ENCODE measurements at places on chromosomes 13 and 19.

- DNase-seq = no peak
Measured at GRCh38 chr19:18156268-18156667, 3.3 kb downstream of the PIK3R2 start.

GRCh38 chr13:31477961-31478360, 261.4 kb upstream of the RXFP2 start:
- peak; percentile 95 for DNase-seq

GRCh38 chr13:66180836-66181235, 1049.3 kb downstream of the PCDH9 start:
- DNase-seq = no peak

- DNase-seq = no peak
Measured at GRCh38 chr13:51811046-51811445, 7.1 kb upstream of the DHRS12 start.

- no peak for DNase-seq
Measured at GRCh38 chr19:41869374-41869955, 7.6 kb upstream of the CD79A start.

DNA sequence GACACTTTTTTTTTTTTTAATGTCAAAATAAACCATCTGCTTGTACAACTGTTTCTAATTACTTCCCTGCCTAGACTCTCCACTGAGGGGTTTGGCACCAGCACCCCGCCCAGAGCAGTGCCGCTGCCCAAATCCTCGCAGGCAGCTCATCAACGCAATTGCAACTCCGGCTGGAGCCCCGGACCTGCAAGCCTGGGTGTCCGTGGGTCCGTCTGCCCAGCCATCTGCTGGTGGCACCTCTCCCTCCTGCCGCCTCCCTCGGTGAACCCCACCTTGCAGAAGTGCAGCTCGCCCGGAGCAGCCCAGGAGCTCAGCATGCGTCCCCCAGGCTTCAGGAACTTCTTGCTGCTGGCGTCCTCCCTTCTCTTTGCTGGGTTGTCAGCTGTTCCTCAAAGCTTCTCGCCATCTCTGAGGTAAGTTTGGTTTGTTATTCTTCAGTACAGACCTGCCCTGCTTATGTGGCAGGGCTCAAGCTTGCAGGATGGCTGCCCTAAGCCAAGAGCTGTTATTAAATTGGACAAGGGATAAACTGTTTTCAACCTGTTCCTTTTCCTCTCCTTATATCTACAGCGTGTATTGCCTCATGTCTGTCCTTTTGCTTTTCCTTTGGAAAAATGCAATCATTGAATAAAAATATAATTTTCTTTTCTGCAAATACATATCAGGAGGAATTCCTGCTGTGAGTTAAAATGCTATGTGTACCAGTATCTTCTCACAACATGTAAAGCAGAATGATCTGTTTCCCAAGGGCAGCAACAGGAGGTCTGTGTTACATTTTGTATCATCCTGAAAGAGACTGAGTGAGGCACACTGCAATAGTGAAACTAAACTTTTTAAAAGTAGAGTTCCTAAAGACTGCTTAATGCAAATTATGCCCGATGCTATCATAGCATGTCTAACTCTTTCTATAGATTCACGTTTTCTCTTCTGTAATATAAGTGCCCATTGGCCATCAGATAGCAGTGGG, at the start of gene ITGBL1:
Gene ITGBL1 (plus strand): TSS at position 157 of the 967 bp plus-strand sequence. CDS start 159 bp downstream, at position 316.
- DNase-seq = peak; percentile 46

DNA sequence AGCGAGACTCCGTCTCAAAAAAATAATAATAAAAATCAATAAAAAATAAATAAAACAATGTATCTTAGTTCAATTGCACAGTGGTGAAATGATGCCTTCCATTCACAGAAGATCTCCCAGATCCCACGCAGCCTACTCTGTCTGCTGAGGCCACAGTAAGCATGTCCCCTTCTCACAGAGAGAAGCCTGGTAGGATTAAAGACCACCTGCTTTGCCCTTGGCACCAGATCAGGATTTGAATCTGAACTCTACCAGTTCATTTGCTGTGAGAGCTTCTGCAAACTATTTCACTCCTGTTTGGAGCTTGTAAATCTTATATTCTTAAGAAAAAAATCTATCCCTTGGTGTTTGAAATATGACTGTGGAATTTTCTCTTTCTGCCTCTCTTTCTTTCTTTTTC, 2.2 kb upstream of the SLC7A1 start:
- DNase-seq = no peak

DNA sequence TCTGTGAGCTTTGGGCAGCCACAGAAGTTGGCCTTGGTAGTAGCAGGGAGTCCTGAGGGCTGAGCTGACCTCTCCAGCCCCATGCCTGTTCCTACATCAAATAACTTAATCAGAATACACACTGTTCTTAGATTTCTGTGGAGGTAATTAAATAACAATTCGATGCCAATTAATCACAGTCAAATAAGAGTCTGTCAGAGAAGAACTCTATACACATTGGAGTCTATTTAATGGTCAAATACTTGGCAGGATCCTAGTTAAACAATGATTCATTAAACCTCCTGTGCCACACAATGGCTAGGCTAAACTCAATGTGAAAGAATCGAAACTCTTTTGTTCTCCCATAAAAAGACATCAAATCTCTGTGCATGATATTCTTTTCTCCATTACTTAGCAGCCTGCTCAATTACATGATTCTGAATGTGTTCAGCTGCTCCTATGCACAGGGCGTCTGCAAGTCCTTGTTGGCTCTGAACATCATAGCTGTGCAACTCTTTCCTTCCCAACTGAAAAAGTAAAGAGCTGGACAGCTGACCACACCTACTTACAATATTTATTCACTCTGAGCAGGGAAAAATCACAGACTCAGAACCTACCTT, 173.1 kb downstream of the ABCC4 start:
- no peak for DNase-seq

GRCh38 chr13:58852076-58852475, 1220.5 kb downstream of the PCDH17 start:
- peak; percentile 17 for DNase-seq

GRCh38 chr13:31022928-31023530, 90.6 kb downstream of the TEX26 start:
- DNase-seq = peak; percentile 44

DNA sequence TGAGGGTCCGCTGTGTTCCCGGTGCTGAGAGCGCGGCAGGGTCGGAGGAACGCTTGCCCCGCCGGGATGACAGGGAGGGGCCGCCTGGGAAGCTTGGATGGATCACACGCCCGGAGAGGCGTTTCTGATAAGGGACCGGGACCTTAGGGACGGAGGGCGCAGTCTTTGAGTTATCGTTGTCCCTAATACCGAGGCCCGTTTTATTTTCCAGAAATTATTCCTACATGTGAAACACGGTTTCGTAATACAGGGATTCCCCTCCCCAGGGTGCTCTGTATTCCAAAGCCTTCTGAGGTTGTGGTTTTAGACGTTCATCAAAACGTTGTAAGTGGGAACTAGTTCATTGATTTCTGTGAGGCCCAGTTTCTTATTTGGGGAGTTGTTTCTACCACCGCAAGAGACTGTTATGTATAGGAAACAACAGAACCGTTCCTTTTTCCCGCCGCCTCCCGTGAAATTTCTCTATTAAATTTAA, 752 bp downstream of the PDCD5 start:
- peak; percentile 37 for DNase-seq

GRCh38 chr13:52070929-52071523, 46.5 kb downstream of the UTP14C start:
- peak; percentile 19 for DNase-seq

DNA sequence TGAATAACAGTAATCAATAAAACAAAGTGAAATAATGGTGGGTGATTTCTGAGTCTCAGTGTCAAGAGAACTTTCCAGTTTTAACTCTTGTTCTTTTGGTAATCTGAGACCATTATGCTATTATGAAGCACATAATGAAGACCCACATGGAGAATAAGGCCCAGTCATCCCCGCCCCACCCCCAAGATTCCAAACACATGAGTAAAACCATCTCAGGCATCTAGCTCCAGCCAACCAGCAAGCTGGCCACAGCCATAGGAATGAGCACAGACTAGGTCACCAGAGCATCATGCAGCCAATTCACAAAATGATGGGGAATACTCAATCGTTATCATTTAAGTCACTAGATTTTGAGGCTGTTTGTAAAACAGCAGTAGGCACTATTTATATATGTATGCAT, 1769.0 kb upstream of the PCDH20 start:
- peak; percentile 95 for DNase-seq

- DNase-seq = peak; percentile 59
Measured at GRCh38 chr13:99307247-99307646, at the start of gene GPR183. GPR183 (minus strand) TSS chr13:99307399; CDS start chr13:99296145, 11,254 bp downstream.

- no peak for DNase-seq
Measured at GRCh38 chr13:92613921-92614320, 612.7 kb upstream of the GPC6 start.

DNA sequence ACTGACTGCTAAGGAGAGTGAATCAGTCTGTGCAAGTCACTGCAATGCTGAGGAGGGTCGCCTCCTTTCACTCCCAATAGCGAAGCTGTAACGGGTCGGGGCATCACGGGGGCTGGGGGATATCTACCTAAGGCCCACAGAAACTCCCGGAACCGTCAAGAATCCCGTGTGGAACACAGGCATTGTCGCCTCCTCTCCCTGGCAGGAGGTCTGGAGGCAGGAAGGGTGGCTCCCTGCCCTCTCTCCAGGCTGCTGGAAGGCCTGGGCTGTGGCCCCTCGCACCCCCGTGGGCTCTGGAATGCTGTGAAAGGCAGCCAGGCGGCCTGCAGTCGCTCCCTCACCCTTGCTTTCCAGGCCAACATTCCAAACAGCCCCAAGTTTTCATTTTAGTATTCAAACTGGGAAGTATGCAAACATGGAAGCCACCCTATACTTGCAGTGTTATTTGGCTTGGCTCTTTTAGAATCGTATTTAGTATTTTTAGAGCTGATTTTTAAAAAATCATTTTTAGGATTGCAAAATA, 109.4 kb downstream of the CRYL1 start:
- no peak for DNase-seq

DNA sequence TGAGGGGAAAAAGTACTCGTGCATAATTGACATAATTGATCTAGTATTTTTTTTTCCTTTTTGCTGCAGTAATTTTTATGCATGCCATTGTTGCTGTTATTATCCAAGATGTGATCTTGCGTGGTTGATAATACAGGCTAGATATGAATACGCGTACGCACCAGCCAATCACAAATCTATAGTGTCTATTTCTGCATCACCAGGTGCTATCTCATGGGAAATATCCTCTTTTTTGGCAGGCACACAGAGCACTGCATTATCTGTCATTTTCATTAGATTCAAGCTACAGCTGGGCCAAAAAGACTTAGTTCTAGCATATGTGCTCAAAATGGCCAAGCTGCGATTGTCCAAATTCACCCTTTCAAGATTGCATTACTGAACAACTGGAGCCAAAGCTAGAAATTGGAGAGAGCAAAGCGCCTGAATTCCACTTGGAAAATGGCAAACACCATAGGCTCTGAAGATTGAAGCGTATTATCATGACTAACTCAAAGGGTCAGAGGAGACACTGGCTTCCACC, 181.1 kb downstream of the TSHZ3 start:
- DNase-seq = no peak

DNA sequence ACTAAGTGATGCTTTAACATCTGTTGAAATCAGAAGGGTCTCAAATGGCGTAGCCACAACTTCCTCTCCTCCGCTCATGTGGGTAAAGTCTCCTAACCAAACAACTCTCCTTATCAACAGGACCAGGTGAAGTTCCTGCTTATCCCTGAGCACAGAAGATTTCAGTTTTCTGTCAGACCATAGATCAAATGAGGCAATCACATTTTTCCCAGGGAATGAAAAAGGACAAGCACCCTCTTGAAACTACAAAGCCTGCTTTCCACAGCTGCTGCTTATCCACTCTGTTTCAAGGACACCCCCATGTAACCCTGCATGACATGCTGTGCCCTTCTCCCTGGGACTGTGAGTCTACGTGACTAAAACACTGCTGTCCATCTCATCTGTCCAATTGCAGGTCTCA, 788.3 kb upstream of the SLITRK5 start:
- DNase-seq = no peak

GRCh38 chr13:73367886-73368285, 309.1 kb downstream of the KLF5 start:
- no peak for DNase-seq

GRCh38 chr13:48652851-48653471, 768 bp upstream of the CYSLTR2 start:
- DNase-seq = no peak

GRCh38 chr19:28606269-28607032, 606.5 kb downstream of the UQCRFS1 start:
- no peak for DNase-seq

DNA sequence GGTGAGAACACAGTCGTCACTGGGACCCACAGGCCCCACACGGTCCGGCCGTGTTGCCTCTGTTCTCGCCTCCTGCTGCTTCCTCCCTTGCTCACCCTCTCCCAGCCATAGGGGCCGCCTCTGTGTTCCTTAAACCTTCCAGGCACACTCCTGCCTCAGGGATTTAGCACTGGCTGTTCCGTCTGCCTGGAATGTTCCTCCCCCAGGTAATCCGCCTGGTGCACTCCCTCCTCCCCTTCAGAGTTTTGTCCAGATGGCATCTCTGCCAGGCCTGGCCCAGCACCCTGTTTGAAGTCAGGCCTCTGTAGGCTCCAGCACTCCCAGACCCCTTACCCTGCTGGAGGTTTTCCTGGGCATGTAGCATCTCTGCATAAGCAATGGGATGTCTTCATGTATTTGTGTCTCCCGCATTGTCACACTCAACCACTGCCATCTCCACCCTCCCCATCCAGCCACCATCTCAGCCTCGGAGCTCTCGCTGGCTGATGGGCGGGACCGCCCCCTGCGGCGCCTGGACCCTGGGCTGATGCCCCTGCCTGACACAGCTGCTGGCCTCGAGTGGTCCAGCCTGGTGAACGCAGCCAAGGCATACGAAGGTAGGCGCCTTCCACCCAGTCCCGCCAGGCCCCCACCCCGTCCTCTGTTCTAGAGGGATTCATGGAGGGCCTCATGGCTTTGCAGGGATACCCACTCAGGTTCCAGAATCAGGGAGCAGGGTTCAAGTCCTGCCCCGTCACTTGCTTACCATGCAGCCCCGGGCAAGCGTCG, 25.9 kb downstream of the DPF1 start:
- no peak for DNase-seq

- DNase-seq = no peak
Measured at GRCh38 chr19:18781885-18782527, 9.1 kb downstream of the COMP start.

DNA sequence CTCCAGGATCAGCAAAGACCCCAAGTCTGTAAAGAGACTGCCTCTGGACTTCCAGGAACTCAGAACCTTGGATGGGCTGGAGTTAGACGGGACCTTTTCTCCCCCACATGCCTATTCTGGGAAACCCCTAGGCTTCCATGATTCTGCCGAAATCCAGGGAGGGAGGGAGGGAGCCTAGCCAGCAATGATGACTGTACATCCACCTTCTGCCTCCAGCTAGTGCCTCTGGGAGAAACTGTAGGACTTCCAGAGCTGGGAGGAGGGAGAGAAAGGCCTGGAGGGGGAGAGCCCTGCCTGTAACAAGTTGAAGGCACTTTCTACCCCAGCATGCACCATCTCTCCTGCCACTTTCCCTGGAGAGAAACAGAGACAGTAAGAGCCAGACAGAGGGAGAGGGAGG, 6.0 kb upstream of the HAS1 start:
- peak; percentile 54 for DNase-seq

GRCh38 chr13:64540976-64541375, 2689.2 kb downstream of the PCDH9 start:
- DNase-seq = no peak

- peak; percentile 77 for DNase-seq
Measured at GRCh38 chr19:12778017-12778904, 2.9 kb upstream of the HOOK2 start.

All from fibroblast of skin of right biceps (primary cell).